ENCODE measurements at places on chromosomes 12 and 14.

- DNase-seq, result no peak
Measured at GRCh38 chr14:89625731-89626232, 208.7 kb upstream of the FOXN3 start.

DNA sequence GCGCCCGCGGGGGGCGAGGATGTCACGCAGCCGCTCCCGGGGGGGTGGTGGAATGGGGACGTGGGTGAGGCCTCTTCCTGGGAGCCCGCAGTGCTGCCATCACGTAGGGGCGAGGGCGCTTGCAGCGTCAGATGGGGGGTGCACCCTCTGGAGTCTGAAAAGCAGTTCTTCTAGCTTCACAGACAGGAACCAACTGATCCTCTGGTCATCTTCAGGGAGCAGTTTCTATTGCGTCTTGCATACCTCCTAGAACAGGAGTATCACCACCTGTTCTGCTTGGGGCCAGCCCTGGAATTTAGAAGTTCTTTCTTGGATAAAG is 36.9 kb upstream of the PRIMA1 start:
- no peak for DNase-seq

GRCh38 chr14:103139132-103140025 is 16.1 kb downstream of the TNFAIP2 start:
- no peak for DNase-seq

GRCh38 chr12:40039598-40039997 is 66.3 kb downstream of the SLC2A13 start:
- no peak for DNase-seq

DNA sequence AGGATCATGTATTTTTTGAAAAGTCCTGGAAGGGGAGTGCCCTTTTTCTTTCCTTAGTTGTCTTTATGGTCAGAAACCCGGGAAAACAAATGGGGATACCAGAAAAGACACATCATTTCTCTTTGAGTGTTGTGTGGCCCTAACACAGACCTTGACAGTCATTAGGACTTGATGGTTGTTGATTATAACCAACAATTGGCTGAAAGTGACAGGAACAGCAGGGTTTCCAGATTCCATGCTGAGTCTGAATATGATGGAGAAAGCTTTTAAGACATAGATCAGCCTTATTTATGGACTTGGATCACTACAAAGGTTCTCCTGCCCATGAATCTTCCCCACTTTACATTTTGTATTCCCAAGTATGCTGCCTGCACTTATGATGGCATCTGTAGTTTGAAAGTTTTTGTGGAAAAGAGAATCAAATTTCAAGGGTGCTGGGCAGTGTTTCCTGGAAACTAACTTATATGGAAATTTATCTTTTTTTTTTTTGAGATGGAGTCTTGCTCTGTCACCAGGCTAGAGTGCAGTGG is 30.4 kb downstream of the POLR3B start:
- DNase-seq, result no peak

GRCh38 chr12:107330831-107331431 is 237.6 kb upstream of the CRY1 start:
- DNase-seq, result no peak

- no peak for DNase-seq
Measured at GRCh38 chr14:67557656-67558055, 24.6 kb downstream of the PLEKHH1 start.

DNA sequence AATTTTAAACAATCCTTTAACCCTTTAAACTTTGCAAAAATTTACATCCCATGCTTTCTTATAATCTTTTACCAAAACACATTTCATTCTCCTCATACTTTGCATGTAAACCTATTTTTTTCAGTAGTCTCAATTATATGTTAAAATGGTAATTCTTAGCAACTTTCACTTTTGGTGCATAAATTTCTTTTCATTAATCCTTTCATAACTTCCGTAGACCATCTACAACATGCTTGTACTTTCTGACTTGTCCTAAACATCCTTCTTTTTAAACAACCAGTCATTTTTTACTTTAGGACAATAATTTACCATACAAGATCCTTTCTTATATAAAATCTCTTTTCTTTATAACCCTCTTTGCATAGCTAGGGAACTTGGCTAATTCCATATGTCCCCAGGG is 19.5 kb downstream of the CCDC91 start:
- no peak for DNase-seq

- no peak for DNase-seq
Measured at GRCh38 chr14:67319142-67319541, 40.5 kb downstream of the ATP6V1D start.

- DNase-seq, result no peak
Measured at GRCh38 chr12:41850046-41850445, 294.6 kb downstream of the GXYLT1 start.

DNA sequence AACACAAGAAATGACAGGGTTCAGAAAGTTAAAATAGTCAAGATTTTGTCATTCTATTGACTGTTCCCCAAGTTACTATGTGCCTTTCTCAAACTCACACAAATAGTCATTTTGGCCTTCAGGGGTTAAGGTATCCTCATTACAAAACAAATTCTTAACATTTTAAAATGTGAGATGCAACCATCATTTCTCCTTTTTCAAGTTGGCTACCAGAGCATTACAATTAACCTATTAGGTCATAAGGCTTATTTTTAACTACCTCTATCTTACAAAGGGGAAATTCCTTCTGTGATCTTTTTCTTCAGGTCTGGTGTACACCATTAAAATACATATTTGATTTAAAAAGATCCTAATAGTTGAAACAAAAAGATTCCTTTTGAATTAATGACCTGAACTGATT is 61.2 kb downstream of the SLC38A1 start:
- DNase-seq, result no peak

DNA sequence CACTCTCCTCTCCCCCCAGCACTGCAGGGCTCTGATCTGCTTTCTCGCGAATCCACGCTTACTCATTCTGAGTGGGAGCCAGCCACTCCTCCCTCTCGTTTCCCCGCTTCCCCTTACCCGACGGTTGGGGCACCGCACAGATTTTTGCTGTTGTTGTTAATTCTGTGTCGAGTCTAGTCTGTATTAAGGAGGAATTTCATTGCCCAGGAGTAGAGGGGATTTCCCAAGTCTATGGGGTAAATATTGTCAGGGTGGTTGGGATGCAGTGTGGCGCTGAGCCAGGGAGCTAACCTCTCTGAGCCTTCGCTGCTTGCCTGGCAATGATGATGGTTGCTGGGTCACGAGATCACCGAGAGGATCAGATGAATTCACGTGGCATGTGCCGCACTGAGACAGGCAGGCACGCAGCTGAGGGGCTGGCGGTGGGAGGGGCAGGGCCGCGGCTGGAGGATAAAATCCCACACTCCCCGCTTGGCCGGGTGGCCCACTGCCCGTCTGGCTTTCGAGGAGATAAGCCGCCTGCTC is 18.5 kb downstream of the NCOR2 start:
- no peak for DNase-seq

DNA sequence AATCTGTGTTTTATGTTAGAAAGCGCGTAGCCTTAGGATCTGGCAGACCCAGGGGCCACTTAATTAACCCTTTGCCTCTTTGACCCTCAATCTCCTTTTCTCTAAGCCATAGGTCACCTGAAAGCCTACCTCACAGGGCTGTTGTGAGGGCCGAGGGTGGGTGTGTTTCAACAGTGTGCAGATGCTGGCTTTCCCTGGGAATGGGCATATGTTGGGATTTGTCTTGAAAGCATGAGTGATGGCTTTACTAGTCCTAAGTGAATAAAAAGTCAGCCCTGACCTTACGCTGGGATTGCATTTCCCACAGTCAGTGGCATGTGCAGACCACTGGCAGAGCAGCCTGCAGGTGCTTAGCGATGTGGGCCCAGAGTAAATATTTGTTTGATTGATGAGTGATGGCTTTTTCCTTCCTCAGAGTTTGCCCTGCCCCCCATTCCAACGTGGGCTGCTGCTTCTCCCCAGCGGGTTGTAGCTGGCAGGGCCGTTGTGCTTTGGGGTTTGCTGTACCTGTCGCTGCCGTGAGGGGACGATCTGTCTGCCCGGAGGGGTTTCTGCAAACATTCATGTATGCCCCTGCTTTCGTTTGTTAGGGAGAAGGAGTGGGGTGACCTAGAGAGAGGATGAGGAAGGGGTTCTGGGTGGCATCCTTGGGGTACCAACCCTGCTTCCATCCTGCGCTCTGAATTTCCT is 31.5 kb downstream of the MEG3 start:
- DNase-seq, result no peak

DNA sequence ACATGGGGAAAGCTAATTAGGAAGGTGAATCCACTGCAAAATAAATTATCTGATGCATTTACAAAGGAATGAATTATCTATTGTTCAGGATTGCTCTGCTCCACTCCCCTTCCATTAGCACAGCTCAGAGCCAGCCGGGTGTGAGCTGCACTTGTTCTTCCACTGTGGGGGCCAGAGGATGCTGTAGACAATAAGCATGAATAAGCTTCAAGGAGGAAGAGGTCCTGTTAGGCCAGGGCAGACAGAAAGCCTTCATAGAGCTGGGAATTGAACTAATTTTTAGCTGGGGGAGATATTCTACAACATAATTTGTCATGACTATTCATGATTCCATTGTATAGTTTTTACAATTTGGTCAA is 137.6 kb upstream of the MAX start:
- DNase-seq, result no peak

GRCh38 chr14:33103489-33103888 is 164.8 kb downstream of the NPAS3 start:
- DNase-seq, result no peak

- no peak for DNase-seq
Measured at GRCh38 chr14:101982621-101983020, 18.2 kb downstream of the DYNC1H1 start.

- no peak for DNase-seq
Measured at GRCh38 chr12:120598674-120599463, 17.7 kb upstream of the POP5 start.

GRCh38 chr14:53792909-53793308 is 163.7 kb downstream of the BMP4 start:
- DNase-seq, result no peak

GRCh38 chr14:54189748-54190354 is 207.0 kb upstream of the CDKN3 start:
- DNase-seq, result no peak

DNA sequence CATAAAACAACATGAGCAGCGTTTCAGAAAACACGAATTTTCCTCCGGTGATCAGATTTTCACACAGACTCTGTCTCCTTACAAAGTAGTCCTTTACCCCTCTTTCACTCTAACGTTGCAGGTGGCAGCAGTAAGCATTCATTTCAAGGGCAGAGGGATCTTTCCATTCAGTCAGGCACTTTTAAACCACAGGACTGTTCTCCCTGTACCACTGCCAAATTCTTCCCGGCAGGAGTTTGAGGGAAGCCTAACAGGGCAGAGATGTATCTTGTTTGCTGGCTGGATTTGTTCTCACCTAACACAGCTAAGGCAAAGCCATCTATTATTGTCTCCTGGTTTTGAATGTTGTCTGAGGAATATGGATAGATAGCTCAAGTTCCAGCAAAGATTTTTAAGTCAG is 1187.3 kb upstream of the SEL1L start:
- no peak for DNase-seq

DNA sequence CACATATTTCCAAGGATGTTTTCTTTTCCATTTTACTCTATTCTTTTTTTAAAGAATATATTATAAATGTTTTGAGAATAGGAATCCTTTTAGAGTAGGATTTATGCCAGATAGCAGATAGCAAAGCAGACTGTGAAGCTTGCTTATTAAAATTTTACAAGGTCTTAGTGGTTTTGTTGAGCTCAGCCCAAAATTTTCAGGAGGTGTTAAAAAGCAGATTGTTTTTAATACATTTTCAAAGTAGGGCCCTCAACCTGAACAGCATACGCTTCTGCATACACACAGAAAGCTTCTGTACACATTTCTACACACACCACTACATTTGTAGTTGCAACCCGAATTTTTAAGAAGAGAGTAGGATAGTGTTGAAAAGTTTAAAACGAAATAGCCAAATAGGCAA is 151.0 kb downstream of the EPS8 start:
- no peak for DNase-seq

GRCh38 chr12:7142056-7142644 is 12.0 kb downstream of the CLSTN3 start:
- DNase-seq, result peak; percentile 17

DNA sequence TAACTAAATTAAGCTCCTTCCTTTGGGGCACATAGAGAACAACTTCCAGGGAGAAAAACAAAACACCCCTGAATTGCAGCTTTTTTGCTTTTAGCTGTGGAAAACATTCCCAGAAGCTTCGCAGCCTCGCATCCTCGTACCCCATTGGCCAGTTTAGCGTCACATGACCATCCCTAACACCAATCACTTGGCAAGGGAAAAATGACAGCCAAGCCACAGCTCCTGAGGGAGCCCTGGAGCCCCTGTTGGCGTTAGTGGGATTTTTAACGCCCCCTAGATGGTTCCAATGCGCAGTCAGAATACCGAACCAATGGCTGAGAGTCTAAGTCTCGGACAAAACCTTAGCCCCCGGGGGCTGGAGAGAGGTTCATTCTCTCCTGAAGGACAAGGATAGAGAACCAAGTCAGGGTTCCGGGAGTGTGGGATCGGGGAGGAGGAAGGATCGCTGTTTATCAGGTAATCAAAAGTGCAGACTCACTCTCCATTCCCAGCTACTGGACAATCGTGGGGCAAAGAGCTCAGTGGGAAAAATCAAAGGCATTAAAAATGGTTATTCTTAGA is 135.6 kb upstream of the HIF1A start:
- DNase-seq, result no peak

GRCh38 chr12:71430756-71431155 is 8.8 kb upstream of the LGR5 start:
- DNase-seq, result no peak

- DNase-seq, result no peak
Measured at GRCh38 chr12:103817791-103818190, 23.2 kb downstream of the NT5DC3 start.

GRCh38 chr12:94495445-94496115 is 35.9 kb upstream of the CEP83 start:
- DNase-seq, result no peak

- no peak for DNase-seq
Measured at GRCh38 chr12:89928467-89928866, 219.8 kb upstream of the ATP2B1 start.

DNA sequence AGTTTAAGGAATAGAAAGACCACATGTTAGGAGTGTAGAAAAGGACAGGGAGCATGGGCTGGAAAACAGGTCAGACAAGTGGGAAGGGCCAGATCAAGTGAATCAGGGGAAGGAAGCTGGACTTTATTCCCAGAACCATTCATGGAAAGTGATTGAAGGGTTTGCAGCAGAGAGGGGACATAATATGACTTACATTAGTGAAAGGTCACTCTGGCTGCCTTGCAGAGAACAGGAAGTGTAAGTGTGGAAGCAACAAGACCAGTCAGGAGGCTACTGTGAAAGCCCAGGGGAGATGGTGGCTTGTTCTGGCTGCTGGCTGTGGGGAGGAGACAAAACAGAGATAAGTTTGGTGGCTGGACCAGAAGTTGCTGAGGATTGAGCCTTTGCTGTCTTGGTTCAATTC is 69.1 kb downstream of the VCPKMT start:
- DNase-seq, result no peak

DNA sequence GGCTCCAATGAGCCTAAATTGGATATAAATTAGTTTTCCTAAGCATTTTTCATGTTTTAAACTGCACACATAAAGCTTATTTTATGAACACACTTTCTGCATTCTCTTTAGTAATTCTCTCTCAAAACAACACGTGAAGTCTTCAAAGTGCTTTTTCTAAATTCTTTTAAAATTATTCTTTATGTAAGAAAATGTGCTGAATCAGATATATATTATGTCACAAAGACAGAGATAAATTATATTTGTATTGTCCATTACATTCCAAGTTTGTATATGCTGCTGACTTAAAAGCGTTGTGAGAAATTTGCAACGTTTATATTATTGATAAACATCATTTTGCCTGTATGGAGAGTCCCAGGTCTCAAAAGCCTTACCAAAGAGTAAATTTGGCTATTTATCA is 465.2 kb downstream of the BCAT1 start:
- no peak for DNase-seq
